Substantia nigra (tissue), 51 donors: ENCODE measurements at places on chromosomes 1 and 21.

- DNase-seq = no peak
Measured at GRCh38 chr1:181159451-181160140, 71.1 kb downstream of the IER5 start.

- DNase-seq = no peak
Measured at GRCh38 chr21:16751695-16752474, 761.0 kb upstream of the CXADR start.

DNA sequence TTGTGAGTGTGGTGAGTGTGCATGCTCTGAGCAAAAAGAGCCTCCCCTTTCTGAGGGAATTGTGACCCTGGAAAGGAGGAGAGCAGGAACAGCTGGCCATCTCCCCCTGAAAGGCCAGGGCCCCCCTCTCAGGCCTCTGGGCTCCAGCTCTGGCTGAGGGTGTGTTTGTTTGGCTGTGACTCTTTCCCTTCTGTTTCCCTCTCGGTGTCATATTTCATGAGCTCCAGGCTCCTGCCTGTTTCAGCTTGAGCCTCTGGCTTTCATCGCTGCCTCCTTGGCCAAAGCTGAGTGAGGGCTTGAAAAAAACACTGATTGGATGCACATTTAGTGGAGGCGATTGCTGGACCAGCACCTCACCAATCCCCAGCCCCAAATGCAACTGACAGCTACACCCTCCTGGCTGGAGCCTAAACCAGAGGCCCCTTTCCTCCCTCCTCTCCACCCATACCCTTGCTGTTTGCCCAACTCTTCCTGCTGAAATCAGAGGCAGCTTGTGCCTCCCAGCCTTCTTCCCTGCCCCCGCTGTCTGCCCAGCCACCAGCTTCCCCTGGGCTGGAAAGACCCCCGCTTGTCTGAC lies 64.1 kb downstream of the DDR2 start:
- DNase-seq = peak; percentile 17

DNA sequence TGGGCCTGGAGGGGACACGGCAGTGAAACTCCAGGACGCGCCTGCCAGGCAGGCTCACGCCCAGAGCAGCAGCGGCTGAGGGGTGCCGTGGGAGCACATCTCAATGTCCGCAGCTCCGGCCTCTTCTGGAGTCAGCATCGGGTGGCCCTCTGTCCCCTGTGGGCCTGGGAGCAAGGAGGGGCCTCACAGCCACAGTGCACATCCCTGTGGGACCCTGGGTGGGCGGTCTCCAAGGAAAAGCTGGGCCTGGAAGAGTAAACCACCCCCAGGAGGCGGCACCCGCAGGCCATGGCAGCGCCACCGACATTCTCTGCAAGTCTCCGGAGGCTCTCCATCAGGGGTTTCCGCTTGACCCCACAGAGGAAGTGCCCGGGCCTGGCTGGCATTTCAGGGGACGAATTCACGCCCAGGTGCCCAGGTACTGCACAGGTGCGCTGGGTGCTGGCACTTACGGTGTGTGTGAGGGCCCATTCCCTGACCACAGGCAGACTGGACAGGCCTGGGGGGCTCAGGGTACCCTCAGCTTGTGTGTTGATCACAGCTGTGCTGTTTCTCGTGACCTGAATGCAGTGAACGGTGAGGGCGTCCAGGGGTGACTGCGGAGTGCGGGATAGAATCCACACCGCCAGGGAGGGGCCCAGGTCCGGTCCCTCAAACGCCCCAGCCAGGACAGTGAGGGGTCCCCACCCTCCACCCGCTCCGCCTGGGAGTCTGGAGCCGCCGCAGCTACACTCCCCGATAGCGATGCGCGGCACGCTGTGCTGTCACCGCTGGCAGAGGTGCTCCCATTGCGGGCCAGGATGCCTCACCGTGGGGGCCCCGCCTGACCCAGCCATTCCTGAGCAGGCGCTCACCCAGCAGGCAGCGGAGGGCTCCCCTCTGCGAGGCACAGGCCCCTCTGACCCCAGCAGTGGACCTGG lies 16.6 kb upstream of the RNF223 start:
- DNase-seq = no peak

DNA sequence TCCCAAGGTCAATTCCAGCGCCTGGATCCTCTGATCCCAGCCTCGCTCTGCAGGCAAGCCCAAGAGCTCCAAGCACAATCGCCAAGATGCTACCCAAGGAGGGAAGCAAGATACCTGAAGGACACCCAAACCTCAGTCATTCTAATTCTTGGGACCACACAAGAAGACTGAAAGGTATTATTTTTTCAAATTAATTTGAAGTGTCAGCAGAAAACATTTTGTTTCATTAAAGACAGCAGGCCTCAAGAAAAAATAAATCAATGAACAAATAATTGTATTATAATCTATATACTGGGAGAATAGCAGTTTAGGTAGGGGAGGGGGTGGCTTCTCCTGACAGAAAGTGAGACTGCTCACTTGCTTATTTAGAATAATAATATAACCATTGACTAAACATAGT lies 347.8 kb downstream of the HHAT start:
- no peak for DNase-seq

GRCh38 chr1:41673806-41674205 lies 189.3 kb upstream of the EDN2 start:
- DNase-seq = no peak

GRCh38 chr1:218823291-218823900 lies 350.3 kb upstream of the LYPLAL1 start:
- no peak for DNase-seq

DNA sequence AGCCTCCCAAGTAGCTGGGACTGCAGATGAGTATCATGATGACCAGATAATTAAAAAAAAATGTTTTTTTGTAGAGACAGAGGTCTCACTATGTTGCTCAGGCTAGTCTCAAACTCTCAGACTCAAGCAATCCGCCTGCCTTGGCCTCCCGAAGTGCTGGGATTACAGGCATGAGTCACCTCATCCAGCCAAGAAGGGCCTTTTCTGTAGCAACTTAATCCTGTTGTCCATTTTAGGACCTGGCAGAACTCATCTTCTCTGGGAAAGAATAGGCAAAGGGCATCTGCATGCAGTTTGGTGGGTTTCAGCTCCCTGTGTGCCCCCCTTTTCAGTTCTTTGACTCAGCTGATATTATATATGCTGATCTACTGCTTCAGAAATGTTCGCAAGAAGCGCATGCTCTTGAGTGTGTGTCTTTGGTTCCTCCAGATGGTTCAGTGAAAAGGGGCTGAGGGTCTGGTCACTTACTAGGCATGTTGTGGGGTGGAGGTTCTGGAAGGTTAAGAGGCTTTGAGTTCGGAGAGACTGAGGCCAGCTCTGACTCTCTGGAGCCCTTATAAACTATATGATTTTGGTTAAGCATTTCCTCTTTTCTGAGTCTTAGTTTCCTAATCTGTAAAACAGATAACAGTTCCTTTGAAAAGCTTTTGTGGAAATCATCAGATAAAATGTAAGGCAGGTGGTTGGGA lies 19.4 kb upstream of the SRSF4 start:
- no peak for DNase-seq

- DNase-seq = no peak
Measured at GRCh38 chr1:234715252-234716014, 105.5 kb upstream of the IRF2BP2 start.

GRCh38 chr1:209808059-209808581 lies 2.2 kb upstream of the IRF6 start:
- no peak for DNase-seq

DNA sequence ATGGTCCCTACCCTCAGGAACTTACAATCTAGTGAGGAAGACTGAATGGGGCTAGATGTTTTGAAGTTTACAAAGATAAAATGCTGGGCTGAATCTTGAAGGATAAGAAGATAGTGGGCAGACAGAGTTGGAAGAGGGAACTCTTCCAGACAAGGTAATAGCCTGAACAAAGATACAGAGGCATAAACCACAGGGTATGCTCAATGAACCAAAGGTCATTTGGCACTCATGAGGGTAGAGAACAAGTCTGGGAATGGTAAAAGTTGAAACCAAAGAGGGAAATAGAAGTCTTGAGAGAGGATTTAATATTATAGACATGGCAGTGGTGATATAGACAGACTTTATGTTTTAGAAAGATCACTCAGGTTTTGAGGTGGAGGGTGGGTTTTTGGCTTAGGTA lies 48.1 kb upstream of the ZSWIM5 start:
- DNase-seq = no peak

GRCh38 chr1:240776237-240776636 lies 164.3 kb upstream of the GREM2 start:
- no peak for DNase-seq

- no peak for DNase-seq
Measured at GRCh38 chr1:228004856-228005462, 1.8 kb upstream of the WNT3A start.

GRCh38 chr1:162922201-162922600 lies 61.2 kb upstream of the CCDC190 start:
- DNase-seq = no peak

DNA sequence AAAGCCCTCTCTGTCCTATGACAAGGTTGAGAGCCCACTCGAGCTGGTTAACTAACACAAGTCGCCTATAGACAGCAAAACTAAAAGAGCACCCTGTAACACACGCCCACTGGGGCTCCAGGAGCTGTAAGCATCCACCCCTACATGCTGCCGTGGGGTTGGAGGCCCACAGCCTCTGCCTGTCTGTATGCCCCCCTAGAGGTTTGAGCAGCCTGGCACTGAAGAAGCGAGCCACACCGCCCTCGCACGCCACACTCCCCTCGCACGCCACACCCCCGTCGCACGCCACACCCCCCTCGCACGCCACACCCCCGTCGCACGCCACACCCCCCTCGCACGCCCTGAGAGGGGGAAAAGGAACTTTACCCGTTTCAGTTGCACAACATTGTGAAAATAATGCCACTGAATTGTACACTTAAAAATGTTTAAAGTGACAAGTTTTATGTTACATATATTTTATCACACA lies 13.2 kb upstream of the HMGCL start:
- peak; percentile 23 for DNase-seq

DNA sequence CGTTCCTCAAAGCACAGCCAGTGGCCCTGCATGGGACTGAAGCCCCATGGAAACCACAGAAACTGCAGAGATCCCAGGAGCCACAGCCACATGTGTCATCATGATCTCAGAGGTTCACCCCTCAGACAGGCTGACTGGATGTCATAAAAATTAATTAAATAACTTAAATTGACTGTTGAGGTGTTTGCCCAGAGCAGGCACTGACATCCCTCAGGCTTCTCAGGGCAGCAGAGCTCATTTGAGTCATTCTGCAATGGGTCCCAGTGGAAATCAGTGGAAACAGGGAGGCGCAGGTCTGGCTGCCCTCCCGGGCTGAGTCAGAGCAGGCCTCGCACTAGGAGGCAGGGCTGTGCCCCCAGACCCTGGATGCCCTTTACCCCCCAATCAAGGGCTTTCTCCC lies 135.1 kb downstream of the CDC7 start:
- DNase-seq = no peak

GRCh38 chr1:210369425-210369824 lies 40.7 kb downstream of the HHAT start:
- no peak for DNase-seq

GRCh38 chr1:32179193-32179442 lies 357 bp upstream of the TXLNA start:
- no peak for DNase-seq

DNA sequence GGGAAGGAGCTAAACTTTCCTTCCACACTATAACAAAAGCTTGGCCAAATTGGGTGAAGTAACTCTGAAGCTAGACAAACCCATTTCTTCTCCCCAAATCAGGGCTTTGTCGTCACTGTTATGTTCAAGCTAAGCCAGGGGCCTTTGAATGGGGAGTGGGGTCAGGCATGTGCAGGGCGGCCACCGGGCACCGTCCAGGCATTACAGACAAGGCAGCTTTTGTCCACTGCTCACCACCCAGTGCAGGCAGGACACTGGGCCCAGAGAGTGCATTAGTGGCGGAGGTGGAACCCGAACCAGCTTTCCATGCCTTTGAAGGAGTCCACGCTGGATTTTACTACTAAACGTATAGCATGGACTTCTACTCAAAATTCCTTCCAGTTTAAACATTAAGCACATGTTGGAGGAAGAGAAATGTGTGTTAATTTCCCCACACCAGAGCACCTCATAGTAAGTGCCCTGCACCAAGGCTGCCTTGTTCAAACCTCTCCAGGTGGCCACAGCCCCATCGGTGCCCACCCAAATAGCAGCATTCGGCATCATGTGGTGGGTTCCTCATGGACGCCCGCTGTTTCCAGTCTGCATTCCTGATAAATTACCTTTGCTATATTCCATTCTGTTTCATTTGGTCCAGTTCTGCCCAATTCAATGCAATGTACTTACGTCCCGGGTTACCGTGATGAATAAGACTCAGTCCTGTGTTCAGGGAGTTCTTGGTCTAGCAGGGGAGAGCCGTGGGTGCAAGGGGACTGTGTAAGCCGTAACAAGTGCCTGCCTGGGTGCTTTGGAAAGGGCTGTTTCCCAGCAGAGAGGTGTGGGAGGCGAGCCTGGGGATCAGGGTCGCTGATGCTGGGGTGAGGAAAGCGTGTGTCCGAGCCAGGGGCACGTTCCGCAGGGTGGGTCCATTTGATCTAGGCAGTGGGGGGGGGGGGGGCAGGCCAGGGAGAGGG lies 1.6 kb downstream of the UBASH3A start:
- no peak for DNase-seq

- no peak for DNase-seq
Measured at GRCh38 chr1:160519642-160520435, 3.2 kb downstream of the SLAMF6 start.

- DNase-seq = no peak
Measured at GRCh38 chr21:45901061-45901690, 80.4 kb upstream of the COL6A1 start.

DNA sequence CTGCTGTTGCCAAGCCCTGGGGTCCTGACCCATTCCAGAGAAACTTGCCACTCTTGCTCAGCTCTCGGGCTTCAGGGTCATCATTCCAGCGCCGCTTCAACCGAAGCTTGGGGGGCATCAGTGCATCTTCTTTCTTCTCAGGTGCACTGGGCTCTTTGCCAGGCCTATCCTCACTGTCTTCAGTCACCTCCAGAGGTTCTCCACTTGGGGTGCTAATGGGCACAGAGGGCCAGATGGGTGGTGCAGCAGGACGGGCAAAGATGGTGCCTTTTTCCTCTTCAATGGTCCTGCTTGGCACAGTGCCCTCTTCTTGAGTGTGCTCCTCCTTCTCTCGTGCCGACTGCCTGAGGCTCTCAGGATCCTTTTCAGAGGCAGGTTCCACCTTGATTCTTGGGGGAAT lies 13.3 kb downstream of the ETV3 start:
- no peak for DNase-seq

DNA sequence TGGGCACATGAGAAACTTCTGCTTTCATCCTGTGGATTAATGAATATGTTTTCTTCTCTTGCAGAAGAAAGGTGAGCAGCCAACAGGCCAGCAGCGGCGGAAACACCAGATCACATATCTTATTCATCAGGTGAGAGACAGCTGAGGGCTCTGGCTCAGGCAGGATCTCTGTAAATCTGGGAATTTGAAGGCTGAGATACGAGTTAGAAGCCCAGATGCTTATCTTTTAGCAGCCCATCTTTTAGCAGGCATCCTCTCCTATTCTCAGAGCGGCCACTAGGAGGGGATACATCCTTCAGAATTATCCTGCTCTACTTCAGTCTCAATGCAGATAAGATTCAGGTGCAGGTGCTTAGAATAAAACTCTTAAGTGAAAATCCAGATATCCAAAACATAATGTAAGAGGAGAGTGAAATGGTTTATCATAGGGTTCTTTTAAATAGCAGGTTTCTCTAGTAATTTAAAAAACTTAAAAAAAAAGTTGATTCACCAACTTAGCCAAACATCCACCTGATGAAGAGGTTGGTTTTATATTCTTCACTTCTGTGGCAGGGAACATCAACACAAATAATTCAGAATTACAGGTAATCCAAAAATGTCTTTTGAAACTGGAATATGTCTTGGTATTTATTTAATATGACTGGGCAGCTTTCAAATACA lies 19.3 kb downstream of the SH2D2A start:
- no peak for DNase-seq

- no peak for DNase-seq
Measured at GRCh38 chr1:53807916-53808315, 30.2 kb downstream of the NDC1 start.

- no peak for DNase-seq
Measured at GRCh38 chr21:45989355-45990048, 7.9 kb downstream of the COL6A1 start.
